NCI-H2171 (cell line): ENCODE measurements at places on chromosomes 4 and X.

DNA sequence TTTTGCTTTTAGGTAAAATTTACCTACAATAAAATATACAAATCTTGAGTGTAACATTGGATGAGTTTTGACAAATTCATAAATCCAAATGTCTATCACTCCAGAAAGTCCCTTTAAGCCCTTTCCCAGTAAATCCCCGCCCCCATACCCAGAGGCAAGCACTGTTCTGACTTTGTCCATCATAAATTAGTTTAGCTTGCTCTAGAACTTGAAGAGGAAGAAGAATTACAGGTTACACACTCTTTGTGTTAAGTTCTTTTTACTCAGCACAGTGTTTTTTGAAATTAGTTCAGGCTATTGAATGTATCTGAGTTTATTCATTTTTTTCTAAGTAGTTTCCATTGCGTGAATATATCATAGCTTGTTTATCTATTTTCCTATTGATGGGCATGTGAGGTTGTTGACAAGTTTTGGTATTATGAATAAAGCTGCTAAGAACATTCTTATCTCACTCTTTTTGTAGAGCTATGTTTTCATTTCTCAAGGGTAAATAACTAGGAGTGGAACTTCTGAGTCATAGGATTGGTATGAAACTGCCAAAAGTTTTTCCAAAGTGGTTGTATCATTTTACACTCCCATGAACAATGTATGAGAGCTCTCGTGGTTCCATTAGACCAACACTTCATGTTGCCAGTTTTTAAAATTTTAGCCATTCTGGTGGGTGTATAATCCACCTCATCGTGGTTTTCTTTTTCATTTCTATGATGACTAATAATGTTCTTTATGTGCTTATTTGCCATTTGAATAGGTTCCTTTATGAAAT is 22.4 kb upstream of the HPSE start:
- no peak for DNase-seq

GRCh38 chr4:25813448-25814106 is 49.2 kb downstream of the SEL1L3 start:
- no peak for DNase-seq

- no peak for DNase-seq
Observed at GRCh38 chrX:12372111-12372510, 233.8 kb downstream of the FRMPD4 start.

DNA sequence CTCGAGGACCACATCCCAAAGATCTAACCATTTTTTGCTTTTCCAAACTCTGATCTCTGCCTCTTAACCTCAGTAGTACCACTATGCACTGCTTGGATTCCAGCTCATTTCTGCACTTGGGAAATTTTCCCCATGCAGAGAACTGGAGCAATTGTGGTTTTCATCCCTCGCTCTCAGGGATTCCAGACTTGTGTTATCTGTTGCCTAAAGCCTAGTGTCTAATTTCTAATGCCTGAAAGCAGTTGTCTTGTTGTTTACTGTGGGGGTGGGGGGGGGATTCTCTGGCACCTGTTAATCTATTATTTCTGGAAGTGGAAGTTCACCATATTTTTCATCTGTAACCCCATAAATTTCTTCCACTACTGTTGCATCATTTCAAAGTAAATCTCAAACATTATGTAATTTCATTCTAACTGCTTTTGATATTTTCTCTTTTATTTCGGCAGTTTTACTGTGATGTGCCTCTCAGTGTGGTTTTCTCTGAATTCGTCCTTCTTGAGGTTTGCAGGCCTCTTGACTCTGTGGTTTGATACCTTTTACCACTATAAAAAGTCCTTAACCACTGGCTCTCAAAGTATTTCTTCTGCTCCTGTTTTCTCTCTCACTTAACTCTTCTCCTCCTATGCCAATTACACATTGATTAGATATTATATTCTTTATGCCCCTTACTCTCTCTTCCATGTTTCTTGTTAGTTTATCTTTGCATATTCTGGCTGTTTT is 205.6 kb upstream of the EOLA2 start:
- DNase-seq = no peak

GRCh38 chr4:136769717-136770116 is 762.6 kb downstream of the PCDH18 start:
- DNase-seq = no peak

DNA sequence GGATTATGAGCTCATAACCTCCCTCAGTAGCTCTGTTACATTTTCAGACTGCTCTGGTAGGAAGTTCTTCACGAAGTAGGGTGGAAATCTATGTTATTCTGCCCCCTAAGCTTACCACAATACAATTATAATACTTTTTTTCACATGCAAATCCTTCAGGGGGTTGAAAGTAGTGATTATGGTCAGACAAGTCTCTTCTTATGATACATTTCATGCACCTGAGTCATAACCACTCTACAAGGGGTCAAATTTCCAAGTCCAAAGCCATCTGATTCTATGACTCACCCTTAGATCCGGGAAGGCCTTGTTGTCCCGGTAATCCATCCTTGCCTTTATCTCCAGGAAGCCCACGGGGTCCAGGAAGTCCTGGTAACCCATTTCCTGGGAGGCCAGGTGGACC is 95.2 kb downstream of the ATG4A start:
- DNase-seq = no peak

DNA sequence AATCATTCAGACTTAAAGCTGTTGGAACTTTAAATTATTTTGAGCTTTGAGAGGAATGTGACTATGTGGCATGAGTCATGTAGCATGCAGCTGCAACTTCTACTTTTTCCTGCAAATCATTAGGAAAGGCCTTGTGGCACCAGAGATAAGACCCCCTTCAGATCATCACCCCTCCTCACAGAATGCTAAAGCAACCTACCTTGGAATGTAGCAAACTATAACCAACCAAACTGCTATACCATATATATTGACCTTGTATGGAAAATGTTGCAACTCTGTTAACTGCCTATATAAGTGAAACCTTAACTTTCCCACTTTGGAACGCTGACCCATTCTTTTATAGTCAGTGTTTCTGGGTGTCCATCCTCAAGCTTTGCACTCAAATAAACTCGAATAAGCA is 32.0 kb downstream of the ATXN3L start:
- DNase-seq = no peak

GRCh38 chrX:41827886-41828285 is 95.5 kb downstream of the CASK start:
- no peak for DNase-seq

GRCh38 chr4:119211867-119212233 is 663 bp upstream of the USP53 start:
- peak; percentile 48 for DNase-seq

DNA sequence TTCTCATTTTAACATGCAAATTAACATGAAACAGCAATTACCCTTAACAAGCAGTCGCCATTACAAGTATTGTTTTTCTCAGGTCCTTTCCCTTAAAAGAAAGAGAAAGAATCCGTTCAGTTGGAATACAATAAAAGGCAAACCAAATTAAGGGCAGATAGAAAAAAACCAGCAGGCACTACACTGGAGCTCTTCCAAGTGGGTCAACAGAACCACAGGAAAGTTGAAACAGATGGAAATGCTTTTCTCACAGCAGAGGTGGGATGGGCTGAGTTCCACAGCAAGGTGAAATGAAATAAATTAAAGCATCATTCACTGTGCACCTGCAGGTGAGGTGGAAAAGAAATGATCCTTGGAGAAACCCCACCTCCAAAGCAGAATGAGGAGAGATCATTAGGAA is 102.6 kb downstream of the APBB2 start:
- no peak for DNase-seq

DNA sequence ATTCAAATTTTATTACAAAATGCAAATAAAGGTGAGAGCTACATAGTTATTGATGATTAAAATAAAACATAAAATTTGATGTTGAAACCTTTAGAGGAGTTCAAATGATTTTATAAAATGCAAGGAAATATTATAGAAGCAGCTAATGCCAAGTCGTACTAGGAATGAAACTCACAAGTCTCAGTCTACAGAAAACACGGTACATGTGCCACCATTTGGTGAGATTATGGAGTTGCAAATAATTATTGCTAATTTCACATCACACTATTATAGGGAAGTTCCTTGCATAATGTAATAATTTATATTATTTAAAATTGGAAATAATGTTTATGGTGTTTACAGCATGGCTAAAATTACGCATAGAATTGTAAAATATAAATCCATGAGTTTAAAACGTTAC is 1601.7 kb upstream of the TENM3 start:
- no peak for DNase-seq

DNA sequence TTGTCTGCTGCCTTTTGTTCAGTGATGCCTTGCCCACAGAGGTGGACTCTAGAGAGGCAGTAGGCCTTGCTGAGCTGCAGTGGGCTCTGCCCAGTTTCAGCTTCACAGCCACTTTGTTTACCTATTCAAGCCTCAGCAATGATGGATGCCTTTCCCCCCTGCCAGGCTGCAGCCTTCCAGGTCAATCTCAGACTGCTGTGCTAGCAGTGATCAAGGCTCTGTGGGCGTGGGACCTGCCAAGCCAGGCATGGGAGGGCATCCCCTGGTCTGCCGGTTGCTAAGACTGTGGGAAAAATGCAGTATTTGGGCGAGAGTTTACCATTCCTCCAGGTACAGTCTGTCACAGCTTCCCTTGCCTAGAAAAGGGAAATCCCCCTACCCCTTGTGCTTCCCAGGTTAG is 175.2 kb upstream of the PBDC1 start:
- DNase-seq = no peak

GRCh38 chr4:93461541-93461940 is 367.0 kb upstream of the ATOH1 start:
- DNase-seq = no peak

- no peak for DNase-seq
Observed at GRCh38 chr4:25174674-25175073, 14.4 kb upstream of the SEPSECS start.

- peak; percentile 13 for DNase-seq
Observed at GRCh38 chr4:152368001-152368400, 167.9 kb downstream of the FBXW7 start.

GRCh38 chrX:139832718-139833309 is 100.0 kb downstream of the ATP11C start:
- DNase-seq = no peak

DNA sequence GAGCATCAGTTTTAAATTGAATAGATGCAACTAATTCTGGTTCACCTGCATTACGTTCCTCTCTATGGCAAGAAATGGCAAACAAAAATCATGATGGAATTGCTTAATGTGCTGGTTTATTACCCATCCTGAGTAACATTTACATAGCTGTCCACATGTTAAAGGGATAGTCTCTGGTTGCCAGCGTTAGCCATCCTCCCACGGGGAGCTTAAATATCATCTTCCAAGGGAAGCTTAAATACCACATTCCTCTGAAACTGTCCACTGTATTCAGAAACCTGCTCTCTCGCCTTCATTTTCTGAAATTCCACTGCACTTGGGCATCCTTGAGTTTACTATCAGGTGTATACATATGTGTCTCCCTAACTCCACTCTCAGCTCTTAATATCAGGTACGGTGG is 586.6 kb downstream of the TLL1 start:
- no peak for DNase-seq

DNA sequence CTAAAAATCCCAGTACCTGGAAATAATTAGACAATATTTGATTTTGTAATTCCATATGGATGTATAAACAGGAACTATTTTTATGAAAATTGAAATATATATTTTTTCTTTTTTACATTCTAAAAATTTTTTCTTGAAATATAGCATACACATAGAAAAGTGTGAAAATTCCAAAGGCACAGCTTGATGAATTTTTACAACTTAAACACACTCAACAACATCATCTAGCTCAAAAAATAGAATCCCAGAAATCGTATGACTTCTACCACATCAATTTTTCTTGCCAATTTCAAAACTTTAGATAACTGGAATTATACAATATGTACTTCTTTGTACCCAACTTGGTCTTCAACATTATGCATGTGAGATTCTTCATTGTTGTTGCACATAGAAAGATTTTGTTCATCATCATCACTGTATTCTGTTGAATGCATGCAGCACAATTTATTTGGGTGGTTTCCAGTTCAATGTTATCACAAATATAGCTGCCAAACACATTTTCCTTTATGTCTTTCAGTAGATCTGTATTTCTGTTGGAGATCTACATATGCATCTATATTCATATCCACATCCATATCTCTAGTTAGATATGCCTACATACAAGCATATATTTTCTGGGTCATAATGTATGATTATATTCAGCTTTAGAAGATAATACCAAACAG is 340.7 kb upstream of the SLIT2 start:
- no peak for DNase-seq

- peak; percentile 49 for DNase-seq
Observed at GRCh38 chr4:140856621-140857062, 100.5 kb upstream of the TBC1D9 start.

DNA sequence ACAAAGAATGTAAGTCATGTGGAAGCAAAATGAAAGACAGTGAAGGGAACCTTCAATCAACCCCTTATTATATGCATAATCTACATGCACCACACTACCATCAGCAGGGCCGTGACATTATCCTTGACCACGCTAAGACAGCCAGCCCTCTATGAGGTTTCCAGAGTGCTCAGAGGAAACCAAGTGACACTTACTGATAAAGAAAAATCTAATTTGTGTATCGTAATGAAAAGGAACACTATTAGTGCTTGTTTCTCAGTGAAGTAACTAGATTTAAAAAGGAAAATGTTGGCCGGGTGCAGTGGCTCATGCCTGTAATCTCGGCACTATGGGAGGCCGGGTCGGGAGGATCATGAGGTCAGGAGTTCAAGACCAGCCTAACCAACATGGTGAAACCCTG is 56.4 kb downstream of the ABCG2 start:
- DNase-seq = no peak

DNA sequence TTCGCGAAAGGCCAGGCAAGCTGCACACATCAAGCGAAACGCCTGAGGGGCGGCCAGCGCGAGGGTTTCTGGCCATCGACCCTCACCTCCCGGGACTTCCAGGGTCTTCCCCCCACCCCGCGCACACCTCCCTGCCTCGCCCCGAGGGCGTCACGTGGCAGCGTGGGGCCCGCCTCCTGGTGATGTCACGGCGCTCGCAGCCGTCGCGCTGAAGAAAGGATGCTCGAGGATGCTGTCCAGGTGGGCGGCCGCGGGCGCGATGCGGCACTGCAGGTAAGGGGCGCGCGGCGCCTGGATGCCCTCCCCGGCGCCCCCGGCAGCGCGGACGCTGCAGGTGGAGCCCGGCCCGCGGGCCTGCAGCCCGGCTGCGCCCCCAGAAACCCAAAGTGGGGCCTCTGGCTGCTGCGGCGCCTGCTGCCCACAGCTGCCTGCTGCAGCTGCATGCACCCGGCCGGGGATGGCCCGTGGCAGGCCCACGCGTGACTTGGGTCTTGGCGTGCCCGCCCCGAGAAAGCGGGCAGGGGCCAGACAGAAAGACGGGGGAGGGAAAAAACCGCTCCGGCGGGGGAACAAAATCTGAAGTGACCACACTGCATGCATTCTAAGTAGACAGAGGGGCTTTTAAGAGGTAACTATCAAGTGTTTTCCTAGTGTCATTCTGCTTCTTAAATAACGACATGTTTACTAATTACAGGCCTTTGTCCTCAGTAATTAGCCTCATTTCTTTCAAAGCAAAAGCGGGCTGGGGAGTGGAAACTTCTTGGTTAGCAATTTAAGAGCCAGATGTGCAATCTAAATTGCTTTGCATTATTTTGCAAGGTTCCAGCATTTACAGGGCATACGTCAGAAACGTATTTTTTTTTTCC is 1.7 kb downstream of the CLCN4 start:
- peak; percentile 7 for DNase-seq

DNA sequence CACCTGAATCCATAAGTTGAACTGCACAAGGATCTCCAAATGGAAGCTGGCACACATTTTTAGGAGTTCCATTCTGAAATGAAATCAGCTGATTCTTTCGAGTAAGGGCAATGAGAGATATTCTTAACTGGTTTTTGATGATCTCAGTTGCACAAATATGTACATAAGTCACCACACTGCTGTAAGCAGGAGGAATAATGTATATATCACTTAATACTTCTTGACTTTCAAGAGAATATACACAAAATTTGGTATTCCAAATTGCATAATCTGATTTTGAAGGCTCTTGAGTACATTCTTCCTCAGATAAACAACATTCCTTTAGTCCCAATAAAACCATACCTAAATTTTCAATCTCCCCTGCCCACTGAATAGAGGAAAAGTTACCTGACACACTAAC is 8.2 kb downstream of the FANCB start:
- DNase-seq = no peak
